ENCODE measurements at places on chromosomes 6 and 20.

GRCh38 chr6:138341176-138341575, 36.5 kb upstream of the SMIM28 start:
- DNase-seq: no peak

DNA sequence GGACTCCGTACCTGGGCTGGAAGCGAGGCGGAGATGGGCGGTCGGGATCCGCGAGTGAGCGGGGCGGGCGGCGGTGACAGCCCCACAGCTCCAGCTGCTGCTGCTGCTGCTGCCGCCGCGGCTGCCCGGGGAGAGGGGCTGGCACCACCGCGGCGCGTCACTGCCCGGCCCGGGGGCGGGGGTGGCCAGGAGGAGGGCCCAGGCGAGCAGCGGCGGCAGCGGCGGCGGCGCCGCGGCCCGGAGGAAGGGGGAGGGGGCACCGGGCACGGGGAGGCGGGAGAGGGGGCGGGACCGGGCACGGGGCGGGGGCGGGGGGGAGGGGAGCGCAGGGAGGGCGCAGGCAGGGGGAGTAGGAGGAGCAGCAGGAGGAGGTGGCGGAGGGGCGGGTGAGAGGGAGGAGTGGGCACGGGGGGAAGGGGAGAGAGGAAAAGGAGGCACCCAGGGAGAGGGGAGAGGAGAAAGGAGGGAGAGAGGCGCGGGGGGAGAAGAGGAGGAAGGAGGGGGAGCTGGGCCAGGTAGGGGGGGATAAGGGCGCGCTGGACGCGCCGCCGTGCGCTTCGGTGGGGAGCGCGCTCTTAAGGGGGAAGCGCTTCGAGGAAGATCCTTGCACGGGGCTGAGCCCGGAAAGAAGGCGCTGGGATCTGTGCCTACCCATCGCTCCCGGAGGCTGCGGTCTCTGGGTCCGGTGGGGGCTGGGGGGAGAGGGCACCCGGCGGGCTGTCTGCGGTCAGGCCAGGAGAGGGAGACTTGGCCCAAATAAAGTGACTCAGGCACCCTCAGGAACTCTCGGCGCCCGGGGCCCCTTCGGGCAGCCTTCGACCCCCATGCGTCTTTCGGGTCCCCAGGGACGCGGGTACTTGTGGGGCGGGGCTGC, 101.5 kb downstream of the NOL4L start:
- DNase-seq: peak; percentile 52

- DNase-seq: no peak
Measured at GRCh38 chr6:86016077-86016476, 373.4 kb upstream of the SYNCRIP start.

DNA sequence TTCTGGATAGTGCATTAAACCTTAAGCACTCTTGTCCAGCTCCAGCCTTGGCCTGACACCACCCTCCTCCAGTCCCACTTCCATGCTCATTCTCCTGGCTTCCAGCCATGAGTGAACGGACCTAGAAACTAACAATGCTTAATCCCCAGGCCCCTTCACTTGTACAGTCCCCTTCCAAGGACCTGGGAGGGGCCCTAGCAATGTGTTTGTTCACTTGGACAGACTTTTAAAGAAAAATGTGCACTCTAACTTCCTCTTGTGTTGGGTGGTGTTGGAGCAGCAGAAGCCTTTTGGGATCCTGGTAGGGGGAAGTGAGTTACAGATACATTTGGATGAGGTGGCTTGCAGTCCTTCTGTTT, 48.9 kb upstream of the CCN6 start:
- DNase-seq: no peak

- DNase-seq: no peak
Measured at GRCh38 chr6:193180-193579, 99.1 kb upstream of the DUSP22 start.

Measured in T follicular helper cell (primary cell).